ENCODE measurements at places on chromosomes 11 and 22.
A peak's percentile ranks its signal among the peaks of the same experiment; 100 is the strongest.

- DNase-seq: no peak
These were observed 517.8 kb downstream of the MIAT start for GRCh38 chr22:27175021-27175838.

GRCh38 chr11:9565822-9566560, 7.5 kb upstream of the WEE1 start:
- peak; percentile 42 for DNase-seq

DNA sequence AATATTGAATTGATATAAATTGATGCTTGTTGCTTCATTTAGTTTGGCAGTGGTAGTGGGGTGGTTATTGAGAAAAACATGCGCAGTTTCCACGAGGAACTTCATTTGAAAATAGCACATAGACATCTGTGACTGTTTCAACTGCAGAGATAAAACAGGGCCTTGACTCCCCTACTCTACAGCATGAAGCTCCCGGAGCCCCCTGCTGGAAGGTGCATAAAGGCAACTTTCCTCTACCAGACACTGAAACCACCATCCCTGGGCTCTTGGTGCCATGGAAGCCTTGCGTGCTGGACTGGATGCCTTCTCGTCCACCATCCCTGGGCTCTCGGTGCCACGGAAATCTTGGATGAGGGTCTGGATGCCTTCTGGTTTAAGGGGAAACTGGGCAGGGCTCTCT, 195.9 kb downstream of the CSNK2A3 start:
- DNase-seq: peak; percentile 42

DNA sequence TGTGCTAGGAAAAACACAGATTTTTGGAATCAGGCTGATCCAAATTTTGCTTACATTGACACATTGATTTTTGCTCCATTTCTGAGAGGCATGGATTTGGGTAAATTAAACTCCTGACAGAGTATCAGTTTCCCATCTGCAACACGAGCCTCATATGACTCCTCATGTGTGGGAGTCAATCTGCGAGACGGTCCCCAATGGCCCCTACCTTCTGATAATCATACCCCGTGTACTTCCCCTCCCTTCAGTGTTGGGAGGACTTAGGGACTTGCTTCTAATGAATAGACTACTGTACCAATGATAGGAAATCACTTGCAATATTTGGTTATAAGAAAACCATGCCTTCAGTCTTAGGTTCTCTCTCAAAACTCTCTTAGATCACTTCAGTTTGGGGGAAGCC, 302.7 kb downstream of the ETS1 start:
- no peak for DNase-seq

DNA sequence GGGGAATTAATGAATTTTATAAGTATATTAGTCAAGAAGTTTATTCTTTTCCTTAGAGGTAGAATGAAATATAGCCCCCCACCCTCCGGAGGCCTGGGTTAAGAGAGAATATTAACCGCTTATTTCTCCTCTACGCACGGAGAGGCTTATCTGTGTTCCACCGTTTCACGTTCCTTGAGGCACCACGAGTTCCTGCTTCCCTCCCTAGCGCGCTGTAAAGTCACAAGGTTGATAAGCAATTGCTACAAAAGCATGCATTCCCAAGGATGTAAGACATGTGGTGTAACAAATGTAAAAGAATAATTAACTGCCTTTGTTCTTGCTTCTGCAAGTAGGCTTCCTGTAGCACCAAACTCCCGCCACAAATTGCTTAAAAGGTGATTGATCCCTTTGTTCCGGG, 1.5 kb upstream of the ANKRD42 start:
- DNase-seq: no peak

GRCh38 chr22:19888131-19888746, 33.6 kb upstream of the GNB1L start:
- DNase-seq: no peak

DNA sequence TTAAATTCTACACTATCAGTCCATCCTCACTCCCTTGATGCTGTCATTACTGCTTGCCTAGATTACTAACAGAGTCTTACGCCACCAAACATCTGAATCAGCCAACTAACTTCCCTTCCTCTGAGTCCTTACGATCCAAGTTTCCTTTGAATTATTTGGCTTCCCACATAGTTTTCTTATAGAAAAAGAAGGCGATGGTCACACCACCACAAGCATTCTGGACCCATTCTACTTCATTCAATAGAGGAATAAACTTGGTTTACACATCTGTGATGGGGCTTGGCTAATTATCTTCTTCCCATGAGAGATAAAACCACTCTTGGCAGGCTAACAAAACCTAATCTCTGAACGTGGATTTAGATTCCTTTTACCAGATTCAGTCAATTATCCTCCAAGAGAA, 35.0 kb downstream of the INTS4 start:
- DNase-seq: no peak

- DNase-seq: no peak
These were observed 89.4 kb downstream of the CD44 start for GRCh38 chr11:35228328-35228725.

DNA sequence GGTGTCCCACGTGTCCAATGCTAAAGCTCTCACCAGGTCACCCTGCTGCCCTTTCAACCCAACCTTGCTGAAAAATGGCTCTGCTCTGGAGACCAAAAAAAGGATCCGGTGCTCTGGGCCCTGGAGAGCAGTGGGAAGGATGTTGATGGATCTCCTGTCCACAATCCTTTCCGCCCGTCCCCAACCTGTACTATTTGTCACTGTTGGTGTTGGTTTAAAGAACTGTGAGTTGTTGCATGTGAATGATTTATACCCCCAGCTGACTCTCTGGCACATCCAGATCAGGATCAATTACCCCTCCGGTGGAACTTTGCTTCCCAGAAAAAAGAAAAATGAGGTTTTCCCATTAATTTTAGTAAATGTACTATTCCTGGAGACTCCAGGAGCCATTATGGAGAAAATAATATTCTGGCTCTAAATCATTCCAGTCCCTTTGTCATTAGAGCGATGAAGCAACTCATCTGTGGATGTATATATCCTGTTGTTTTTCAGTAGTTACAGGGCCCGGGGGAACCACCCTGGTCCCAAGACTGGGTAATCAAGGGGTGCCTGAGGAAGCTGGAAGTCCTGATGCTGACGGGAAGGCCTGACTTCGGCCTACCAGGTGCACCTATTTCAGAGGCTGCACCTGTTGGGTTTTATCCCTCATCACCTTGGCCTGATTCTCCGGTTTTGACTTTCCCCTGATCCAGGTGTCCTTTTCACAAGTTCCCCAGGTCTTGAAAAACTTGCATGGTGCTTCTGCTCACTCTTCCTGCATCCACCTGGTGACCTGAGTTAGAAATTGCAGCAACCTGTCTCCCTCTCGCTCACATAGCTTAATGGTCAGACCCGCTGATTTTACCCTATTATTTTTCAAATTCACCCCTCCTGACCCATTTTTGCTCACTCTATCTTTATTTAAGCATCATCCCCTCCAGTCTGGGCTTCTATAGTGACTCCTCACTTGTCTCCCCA, 209.2 kb upstream of the SEZ6L start:
- DNase-seq: no peak

DNA sequence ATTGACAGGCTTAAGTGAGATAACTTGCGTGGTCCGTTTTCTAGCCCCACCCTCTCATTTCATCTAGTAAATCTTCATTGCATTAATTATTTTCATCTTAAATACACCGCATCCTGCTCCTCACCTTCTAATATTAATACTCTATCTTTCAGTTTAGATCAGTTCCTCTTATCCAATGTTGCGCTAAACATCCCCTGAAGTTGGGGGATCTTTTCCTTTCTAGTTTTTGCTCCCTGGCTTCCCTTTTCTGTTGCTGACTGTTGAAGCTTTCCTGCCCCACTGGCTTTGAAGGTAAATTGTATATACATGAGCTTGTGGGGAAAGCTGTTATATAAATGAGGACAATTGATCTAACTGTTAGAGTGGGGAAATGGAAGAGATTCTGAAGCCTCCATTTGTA, 7.2 kb downstream of the CAT start:
- no peak for DNase-seq

DNA sequence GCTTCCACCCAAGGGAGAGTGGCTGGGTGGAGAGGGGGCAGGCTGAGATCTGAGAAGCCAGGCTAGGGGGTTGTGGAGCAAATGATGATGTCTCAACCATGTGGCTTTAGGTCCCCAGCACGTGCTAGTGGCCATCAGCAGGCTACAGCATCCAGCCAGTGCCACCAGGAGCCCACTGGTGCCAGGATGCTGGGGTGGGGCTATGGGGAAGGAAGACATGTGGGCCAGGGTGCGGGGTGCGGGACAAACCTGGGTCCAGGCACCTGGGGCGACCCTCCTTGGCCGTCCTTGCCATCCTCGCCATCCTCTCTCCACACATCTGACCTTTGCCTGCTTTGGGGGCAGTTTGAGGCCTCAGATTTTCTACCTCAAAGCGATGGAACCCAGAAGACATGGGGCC, 104.3 kb downstream of the KCNQ1 start:
- DNase-seq: no peak

DNA sequence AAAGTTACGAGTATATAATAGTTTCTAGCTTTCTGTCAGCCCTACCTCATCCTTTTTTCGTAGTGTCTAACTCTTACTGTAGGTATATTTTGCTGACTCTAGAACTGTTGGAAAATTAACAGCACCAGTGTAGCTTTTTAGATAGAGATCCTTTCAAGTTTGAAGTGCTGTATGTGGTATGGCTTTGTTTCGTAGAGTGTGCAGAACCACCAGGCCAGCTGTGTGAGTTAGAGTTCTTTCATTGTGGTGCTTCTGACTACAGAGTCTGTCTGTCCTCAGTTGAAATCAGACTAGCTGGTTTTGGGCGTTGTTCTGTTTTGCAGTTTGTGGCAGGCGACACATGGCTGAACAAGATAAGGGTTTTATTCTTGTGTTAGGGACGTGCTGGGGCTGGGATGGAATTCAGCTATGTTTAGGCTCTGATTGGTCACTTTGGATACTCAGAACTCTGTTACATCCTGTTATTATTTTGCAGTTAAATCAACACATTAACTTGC, 3.2 kb downstream of the ARHGEF12 start:
- DNase-seq: no peak

GRCh38 chr11:6307876-6308275, 12.4 kb downstream of the CAVIN3 start:
- no peak for DNase-seq

DNA sequence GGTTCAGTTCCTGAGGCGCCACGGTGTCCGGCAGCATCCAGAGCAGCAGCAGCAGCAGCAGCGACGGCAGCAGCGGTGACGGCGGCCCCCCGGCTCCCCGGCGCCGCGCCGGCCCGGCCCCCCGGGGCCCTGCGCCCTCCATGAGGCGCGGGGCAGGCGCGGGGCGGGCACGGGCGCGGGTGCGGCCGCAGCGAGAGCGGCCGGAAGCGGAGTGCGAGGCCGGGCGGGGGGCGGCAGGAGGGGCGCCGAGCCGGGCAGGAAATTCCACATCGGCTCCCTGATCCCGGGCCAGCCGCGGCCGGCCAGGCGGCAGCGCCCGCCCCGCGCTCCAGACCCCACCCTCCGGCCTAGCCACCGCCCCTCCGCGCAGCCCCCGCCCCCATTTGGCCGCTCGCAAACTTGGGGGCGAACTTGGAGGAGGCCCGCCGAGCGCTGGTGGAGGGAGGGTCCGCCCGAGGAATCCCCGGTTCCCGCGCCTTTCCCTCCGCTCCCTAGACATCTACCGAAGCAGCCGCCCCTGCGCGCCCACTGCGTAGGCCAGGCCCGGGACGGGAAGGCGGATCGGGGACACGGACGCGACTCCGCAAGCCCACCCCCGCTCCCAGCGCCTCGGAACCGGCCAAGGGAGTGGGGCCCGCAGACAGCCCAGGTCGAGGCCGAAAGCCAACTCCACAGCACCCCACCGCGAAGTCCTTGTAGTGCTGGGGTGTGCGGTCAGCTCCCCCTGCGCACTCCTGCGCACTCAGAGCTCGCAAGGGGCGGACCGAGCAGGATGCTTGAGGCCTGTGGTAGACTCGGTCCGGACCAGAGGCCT, at the start of gene SCARF2:
Gene SCARF2, minus strand, starts transcription at position 213 of the 814 bp plus-strand sequence. Its CDS starts 71 bp downstream, at position 142.
- DNase-seq: no peak

- DNase-seq: no peak
These were observed 47.2 kb downstream of the LRRC32 start for GRCh38 chr11:76623171-76623883.

DNA sequence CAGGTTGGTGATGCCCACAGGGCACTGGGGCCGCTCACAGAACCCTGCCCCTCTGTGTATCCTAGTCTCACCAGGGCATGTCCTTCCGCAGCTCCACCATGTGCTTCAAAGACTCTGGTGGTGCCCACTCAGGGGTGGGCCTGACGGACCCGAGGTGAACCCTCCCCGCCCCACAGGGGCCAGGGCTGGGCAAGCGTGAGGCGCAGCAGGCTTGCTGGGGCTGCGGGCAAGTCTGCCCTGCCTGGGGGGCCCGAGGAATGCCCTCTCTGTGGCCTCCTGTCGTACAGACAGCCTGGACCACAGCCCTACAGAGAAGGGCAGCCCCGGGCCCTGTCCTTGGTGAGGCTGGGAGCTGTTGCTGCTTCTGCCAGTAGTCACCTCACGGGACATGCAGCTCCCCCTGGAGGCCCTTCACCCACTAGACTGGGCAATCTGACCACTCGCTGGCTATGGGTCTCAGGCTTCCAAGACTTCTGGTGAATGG, 40.2 kb downstream of the TBX1 start:
- no peak for DNase-seq

- no peak for DNase-seq
These were observed 49.3 kb upstream of the MPPED2 start for GRCh38 chr11:30635401-30635989.

GRCh38 chr11:126639692-126640091, 284.2 kb downstream of the ST3GAL4 start:
- DNase-seq: no peak

DNA sequence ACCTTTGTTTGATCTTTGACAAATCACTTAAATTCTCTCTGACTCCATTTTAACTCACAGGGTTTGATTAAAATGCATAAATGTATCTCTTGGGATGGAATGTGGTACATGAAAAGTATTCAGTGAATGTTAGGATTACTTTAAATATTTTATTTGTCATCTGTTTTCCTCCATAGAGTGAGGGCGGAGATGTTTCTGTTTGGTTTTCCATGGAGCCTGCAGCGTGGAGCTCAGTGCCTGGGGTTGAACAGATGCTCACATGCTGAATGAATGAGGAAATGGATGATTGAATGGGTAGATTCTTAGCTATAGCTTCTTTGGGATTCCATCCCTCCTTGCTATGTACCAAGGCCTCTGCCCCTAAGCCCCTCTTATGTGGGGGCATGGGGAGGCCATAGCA, 10.0 kb downstream of the TSPAN18 start:
- no peak for DNase-seq

GRCh38 chr11:123258877-123259276, 63.8 kb upstream of the CLMP start:
- DNase-seq: no peak

DNA sequence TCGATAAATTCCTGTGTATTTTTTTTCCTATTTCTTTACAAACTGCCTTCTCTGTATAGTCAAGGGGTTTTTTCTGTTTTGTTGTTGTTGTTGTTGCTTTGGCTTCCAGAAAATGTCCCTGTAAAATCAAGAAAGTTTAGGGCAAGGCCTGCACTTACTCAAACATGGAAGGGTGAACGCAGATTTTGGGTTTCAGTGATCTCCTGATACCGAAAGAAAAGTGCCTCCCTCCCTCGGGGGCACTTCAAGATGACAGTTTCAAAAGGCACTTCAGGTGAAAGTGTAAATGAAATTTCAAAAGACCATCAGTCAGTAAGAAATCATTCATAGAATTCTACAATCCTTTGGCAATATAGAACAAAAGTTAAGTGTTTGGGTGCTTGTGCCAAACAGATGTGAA, 43.4 kb upstream of the TMPRSS4 start:
- DNase-seq: no peak

- no peak for DNase-seq
These were observed 38.3 kb upstream of the NNMT start for GRCh38 chr11:114257621-114258558.

- no peak for DNase-seq
These were observed 28.4 kb downstream of the FADS3 start for GRCh38 chr11:61862714-61863547.
